ENCODE measurements at places on chromosomes 3 and 15. TPM values are rescaled to one million over a fixed set of nuclear protein-coding genes. Genes with fewer than 3 reads are reported as not detected.

CCDC9B gene
- total RNA-seq, result 16.2 TPM

UNC45A gene
- total RNA-seq, result 75.6 TPM

FEZF2 gene
- total RNA-seq, result not detected

THBS1 gene
- 141 TPM for total RNA-seq

MCF2L2 gene
- not detected for total RNA-seq

TTLL13 gene
- 0.09 TPM for total RNA-seq

CDHR4 gene
- total RNA-seq, result 0.09 TPM

ACKR4 gene
- 11.4 TPM for total RNA-seq

ARGFX gene
- not detected for total RNA-seq

FMN1 gene
- total RNA-seq, result 9.2 TPM

CCR8 gene
- total RNA-seq, result not detected

WDR49 gene
- total RNA-seq, result under 0.01 TPM

WDR73 gene
- total RNA-seq, result 38.0 TPM

MYL3 gene
- not detected for total RNA-seq

C3orf62 gene
- total RNA-seq, result 2.9 TPM

SEC11A gene
- 292 TPM for total RNA-seq

GOLGA8S gene
- total RNA-seq, result under 0.01 TPM

SLC12A1 gene
- under 0.01 TPM for total RNA-seq

DUOXA2 gene
- total RNA-seq, result not detected

SERINC4 gene
- not detected for total RNA-seq

POLG gene
- 40.3 TPM for total RNA-seq

CIDEC gene
- total RNA-seq, result not detected

SENP2 gene
- total RNA-seq, result 39.6 TPM

THRB gene
- total RNA-seq, result 8.7 TPM

LAMB2 gene
- total RNA-seq, result 202 TPM

FILIP1L gene
- total RNA-seq, result 34.3 TPM

SRGAP3 gene
- 4.6 TPM for total RNA-seq

CERS3 gene
- not detected for total RNA-seq

TMCO5A gene
- total RNA-seq, result 0.49 TPM

ERICH6 gene
- total RNA-seq, result 0.41 TPM

ETFA gene
- 56.1 TPM for total RNA-seq

FAM98B gene
- 6.5 TPM for total RNA-seq

ATG3 gene
- 90.4 TPM for total RNA-seq

ACTC1 gene
- not detected for total RNA-seq

BFSP2 gene
- not detected for total RNA-seq

HIGD2B gene
- total RNA-seq, result not detected

SNX22 gene
- total RNA-seq, result 0.18 TPM

IQGAP1 gene
- total RNA-seq, result 164 TPM

BTBD1 gene
- 69.0 TPM for total RNA-seq

SPTBN5 gene
- total RNA-seq, result 0.57 TPM

DISP2 gene
- total RNA-seq, result 0.36 TPM

DGKG gene
- 0.27 TPM for total RNA-seq

CX3CR1 gene
- not detected for total RNA-seq

CHRD gene
- total RNA-seq, result 4.6 TPM

SERPINI2 gene
- not detected for total RNA-seq

SLC24A5 gene
- not detected for total RNA-seq

TCTA gene
- total RNA-seq, result 22.7 TPM

ADCY5 gene
- total RNA-seq, result under 0.01 TPM

SMCO1 gene
- not detected for total RNA-seq

LRRIQ4 gene
- 0.09 TPM for total RNA-seq

GOLGA6L10 gene
- total RNA-seq, result 0.49 TPM

GOLGA6D gene
- total RNA-seq, result not detected
